ENCODE measurements at places on chromosomes 16 and 17.

- no peak for DNase-seq
Measured at GRCh38 chr17:55259684-55260111, 5.1 kb upstream of the HLF start.

GRCh38 chr16:85834741-85835140 lies 35.2 kb downstream of the COX4I1 start:
- no peak for DNase-seq

GRCh38 chr17:66192378-66192687 lies 400 bp upstream of the CEP112 start:
- no peak for DNase-seq

- DNase-seq: no peak
Measured at GRCh38 chr16:19162085-19162484, 6.0 kb upstream of the SYT17 start.

- DNase-seq: no peak
Measured at GRCh38 chr17:78966910-78967600, 12.7 kb downstream of the LGALS3BP start.
